ENCODE measurements at places on chromosomes 3 and 15. TPM values are rescaled to one million over a fixed set of nuclear protein-coding genes. Genes with fewer than 3 reads are reported as not detected.

Gene SAXO2
- total RNA-seq, result 4.1 TPM

Gene GALNT15
- 2.0 TPM for total RNA-seq

Gene SMCO1
- not detected for total RNA-seq

Gene TMEM212
- not detected for total RNA-seq

Gene SLC22A13
- under 0.01 TPM for total RNA-seq

Gene STRIT1
- 0.82 TPM for total RNA-seq

Gene SLC28A1
- total RNA-seq, result not detected

Gene ZNF501
- total RNA-seq, result 25.7 TPM

Gene ASTE1
- total RNA-seq, result 15.1 TPM

Gene SOX2
- total RNA-seq, result 70.1 TPM

Gene FANCD2OS
- not detected for total RNA-seq

Gene QTRT2
- 13.9 TPM for total RNA-seq

GRCh38 chr3:165742351-165742750 lies 94.9 kb downstream of the BCHE start:
- DNase-seq, result no peak

GRCh38 chr3:72017935-72018334 lies 233.0 kb upstream of the PROK2 start:
- DNase-seq, result no peak

GRCh38 chr3:17551895-17552294 lies 190.5 kb downstream of the TBC1D5 start:
- no peak for DNase-seq

DNA sequence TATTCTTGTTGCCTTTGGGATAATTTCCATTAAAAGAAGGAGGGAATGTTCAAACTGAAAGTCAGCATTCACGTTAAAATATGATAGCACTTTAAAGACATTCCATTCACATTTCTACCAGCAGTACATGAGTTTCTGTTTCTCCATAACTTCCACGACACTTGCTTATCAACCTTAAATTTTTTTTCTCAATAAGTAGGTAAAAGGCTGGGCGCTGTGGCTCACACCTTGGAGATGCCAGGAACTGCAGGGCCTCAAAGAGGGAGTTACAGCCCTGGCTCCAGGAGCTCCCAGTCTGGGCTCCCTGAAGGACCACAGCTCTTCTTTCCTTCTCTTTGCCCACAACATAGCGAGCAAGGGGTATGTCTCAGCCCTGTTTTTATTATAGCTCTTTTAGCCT lies 42.9 kb upstream of the PRR23C start:
- no peak for DNase-seq

DNA sequence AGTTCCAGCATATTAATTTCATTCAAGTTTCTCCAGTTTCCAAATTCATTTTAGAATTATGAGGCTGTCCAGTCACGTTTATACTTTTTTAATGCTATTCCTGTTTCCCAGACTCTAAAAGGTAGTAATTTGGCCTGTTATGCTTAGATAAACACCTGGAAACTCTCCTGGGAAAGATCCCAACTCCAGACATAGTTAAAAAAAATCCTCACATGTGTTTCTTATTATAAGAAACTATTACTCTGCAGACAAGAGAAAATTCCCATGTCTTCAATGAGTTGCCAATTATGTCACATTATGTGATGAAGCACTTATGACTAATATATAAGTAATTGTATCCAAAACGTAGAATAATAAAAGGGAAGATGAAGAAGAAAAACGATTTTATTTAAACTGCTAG lies 137.1 kb upstream of the TMC3 start:
- DNase-seq, result no peak

DNA sequence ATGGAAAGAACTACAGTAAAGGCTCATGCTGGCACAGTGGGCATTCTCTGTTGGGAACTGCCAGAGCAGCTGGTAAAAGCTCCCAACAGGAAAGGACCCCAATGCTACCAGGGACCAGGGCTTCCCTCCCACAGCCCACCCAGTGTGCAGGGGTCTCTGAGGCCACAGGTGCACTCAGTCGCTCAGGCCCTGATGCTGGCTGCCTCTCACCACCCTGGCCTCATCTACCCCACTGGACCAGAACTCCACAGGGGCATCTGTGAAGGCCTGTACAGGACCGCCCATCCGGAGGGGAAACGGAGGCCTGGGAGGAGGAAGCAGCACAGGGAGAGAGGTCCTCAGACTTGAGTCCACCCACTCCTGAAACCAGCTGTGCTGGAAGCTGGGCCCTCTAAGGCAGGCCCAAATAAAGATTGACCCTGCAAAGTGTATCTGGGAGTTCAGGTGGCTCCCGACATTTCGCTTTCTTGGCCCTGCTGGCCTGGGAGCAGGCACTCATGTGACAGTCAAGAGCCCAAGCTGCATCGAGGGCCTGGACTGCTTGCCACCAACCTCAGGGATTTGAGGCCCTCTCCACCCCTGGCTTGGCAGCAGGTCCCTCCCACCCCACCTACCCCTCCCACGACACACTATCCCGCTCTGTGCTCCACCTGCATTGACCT lies 12.7 kb downstream of the KLF15 start:
- no peak for DNase-seq

DNA sequence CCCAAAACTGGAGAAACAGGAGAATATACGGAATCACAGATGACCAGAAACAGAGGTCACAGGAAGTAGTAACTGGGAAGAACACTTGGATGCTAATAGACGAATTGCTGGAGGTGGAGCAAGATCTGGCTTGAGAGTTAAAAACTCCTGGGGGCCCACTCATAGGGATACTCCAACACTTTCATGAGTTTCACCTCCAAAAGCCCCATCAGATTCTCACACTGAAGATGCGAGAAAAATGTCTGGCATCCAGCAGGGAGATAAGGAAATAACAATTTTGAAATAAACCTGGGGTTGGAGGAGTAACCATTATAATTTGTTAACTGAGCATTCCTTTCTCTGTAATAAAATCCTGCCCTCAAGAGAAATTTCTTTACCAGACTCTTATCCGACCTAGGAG lies 154.0 kb downstream of the ANXA2 start:
- no peak for DNase-seq

DNA sequence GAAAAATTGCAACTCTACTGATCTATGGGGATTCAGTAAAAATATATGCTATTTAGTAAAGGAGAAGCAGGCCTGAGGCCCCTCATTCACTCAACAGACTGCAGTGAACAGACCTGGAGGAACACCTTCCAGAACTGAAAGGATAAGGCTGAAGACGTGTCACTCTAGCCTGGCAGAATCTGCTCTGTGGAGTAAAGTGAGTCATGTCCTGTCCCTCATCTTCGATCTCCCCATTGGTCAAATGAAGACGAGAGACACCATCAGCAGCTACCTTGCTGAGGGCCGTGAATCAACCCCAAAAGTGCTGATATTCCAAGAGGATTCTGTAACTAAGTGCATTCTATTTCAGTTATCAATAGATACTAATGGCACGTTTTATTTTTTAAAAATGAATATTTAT lies 359.7 kb downstream of the FGF12 start:
- no peak for DNase-seq

- no peak for DNase-seq
These were observed 9.8 kb downstream of the CTXND1 start for GRCh38 chr15:80242132-80242769.

DNA sequence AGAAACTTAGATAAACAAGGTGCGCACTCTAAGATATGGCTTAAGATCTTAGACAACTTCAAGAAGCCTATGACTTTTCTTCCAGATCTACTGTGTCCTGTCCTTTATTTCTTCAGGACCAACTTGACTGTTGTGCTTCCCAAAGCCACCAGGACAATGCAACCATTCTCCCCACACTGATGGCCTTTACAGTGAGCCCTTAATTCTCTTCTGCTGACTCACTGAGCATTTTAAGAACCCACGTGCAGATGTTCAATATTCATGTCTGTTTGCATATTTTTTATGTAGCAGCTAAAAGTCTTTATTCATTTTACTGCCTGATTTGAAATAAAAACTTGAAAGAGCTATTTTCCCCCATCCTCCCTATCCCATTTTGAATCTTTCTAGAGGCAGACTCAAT lies 103.3 kb upstream of the SLC2A2 start:
- no peak for DNase-seq

GRCh38 chr3:125957674-125958510 lies 11.1 kb upstream of the ROPN1B start:
- peak; percentile 34 for DNase-seq

DNA sequence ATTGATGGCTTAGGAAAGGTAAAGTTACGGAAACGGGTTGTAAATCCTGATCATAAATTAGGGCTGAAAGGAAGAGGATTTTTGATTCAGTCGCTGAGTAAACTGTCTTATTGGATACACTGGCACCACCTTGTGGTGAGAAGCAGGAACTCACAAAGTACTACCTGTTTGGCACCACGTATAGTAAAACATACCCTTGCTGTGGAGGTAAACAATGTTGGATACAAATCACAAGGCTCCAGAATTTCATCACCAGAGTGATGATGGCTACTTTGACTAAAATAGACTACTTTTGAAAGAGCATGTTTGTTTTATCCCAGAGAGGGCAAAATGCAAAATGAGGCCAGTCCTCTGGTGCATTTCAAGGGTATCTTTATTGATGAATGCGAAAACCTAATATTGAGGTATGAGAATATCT lies 216.9 kb downstream of the IGSF11 start:
- DNase-seq, result peak; percentile 46

- DNase-seq, result no peak
These were observed 284.1 kb upstream of the NR2E3 start for GRCh38 chr15:71526060-71526820.

DNA sequence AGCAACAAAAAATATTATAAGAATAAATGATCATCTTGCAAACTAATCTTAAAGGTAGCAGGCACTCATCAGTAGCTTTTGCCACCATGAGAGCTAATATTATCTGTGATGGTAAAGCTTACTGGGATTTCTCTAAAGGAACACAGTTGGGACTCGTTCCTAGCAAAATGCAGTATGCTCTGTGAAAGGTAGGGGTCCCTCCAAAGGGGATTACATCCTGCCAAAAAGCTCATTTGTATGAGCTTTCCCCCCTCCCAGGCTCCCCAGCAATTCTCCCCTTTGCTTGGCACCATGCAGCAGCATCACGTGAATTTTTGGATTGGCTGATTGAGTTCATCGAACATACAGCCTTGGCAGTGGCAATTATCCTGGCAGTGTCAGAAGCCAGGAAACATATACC lies 361.0 kb upstream of the PLSCR5 start:
- no peak for DNase-seq

GRCh38 chr3:171676601-171677175 lies 133.6 kb downstream of the PLD1 start:
- no peak for DNase-seq
